Stimulated activated CD4-positive, alpha-beta T cell treated with anti-CD3 and anti-CD28 coated beads, TNF-alpha, amount 100 ng/mL, for 4 hours (primary cell): ENCODE measurements at places on chromosomes 11 and 22.

- no peak for DNase-seq
Observed at GRCh38 chr11:59510941-59511589, at the start of gene OR4D9. OR4D9 (plus strand) TSS chr11:59511539; CDS start chr11:59514913, 3,374 bp downstream.

- no peak for DNase-seq
Observed at GRCh38 chr11:111741751-111742150, 24.4 kb downstream of the PPP2R1B start.

GRCh38 chr22:24976442-24977218, 24.1 kb downstream of the KIAA1671 start:
- no peak for DNase-seq

DNA sequence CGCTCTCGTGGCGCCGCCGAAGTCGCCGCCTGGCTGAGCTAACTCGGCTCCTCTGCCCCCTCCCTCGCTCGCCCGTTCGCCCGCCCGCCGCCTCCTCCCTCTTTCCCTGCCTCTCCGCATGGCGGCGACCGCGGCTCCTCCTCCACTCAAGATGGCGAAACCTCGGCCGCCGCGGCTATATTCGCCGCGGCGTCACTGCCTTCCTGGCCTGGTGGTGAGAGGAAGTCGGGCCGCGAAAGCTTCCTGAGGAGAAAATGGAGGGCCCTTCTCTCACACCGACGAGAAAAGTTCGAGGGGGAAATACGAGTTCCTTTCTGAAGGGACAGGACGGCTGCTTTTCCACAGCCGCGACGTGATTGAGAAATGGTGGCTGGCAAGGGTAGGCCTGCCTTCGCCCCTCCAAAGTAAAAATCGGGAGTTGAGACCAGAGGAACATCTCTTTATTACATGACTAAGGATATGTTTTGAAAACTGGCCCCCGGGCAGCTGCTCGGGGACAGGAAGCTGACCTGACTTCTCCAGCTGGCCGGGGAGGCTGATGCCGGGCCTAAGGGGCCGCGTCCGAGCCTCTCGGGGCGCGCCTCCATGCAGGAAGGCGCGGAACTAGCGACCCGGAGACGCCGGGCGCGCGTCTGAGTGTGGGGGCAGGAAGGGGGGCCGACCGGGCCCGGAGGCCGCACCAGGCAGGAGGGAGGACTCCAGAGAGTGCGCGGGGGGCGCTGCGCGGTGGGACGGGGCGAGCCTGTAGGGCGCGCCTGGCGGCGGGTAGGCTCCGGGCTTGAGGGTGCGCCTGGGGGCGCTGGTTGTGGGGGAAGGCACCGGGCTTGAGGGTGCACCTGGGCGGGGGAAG, at the start of gene DDX6:
DDX6 (minus strand) TSS at position 54 of the 850 bp plus-strand sequence. CDS start 4,913 bp downstream, outside the sequence.
- peak; percentile 84 for DNase-seq

- DNase-seq = no peak
Observed at GRCh38 chr11:118663902-118664301, 15.5 kb downstream of the TREH start.

- DNase-seq = no peak
Observed at GRCh38 chr11:69981119-69981784, 96.9 kb upstream of the ANO1 start.

DNA sequence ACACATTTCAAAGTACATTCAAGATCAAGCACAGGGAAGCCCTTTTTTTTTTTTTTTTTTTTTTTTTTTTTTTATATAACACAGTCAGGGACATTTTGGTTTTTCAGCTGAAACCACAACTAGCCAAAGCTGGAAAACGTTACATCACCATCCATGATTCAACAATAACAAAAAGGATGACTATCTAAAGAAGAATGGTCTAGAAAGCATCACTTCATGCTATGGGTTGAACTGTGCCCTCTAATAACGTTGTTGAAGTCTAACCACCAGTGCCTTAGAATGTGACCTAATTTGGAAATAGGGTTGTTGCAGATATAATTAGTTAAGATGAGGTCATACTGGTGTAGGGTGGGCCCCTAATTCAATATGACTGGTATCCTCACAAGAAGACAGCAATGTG, 46.6 kb downstream of the MTMR2 start:
- no peak for DNase-seq

DNA sequence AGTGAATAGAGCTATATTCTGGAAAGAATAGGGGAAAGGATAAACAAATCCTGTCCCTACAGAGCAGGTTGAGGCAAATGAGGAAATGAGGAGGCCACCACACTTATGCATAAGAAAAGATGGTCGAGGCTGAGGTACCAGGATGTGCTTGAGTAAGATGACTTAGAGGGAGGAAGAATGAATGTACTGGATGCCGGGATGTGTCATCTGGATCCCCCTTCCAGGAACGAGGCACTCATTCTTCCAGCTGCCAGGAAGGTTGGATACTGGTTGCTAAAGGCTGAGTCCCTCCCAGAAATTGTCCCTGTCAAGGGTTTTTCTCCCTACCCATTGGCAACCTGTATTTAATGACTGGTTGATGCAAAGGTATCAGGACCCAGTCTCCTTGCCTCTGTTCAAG, 31.1 kb upstream of the SYT9 start:
- DNase-seq = no peak

DNA sequence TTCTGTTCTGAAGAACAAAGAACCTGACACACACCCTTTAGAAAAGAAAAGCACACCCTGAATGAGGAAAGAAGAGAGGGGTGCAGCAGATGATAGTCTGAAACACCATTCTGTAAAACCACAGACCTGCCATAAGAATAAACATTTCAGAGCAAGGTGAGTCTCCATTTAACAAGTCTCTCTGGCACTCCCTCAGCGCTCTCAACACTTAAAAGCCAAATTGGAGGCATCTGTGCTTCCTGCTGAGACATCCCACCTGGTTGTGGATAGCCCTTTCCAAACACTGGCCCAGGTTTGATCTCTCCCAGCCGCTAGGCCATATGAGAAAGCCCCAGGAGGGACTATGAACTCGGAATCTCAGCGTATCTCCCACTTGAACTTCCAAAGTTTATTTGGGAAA, 36.3 kb downstream of the ETS1 start:
- DNase-seq = no peak

DNA sequence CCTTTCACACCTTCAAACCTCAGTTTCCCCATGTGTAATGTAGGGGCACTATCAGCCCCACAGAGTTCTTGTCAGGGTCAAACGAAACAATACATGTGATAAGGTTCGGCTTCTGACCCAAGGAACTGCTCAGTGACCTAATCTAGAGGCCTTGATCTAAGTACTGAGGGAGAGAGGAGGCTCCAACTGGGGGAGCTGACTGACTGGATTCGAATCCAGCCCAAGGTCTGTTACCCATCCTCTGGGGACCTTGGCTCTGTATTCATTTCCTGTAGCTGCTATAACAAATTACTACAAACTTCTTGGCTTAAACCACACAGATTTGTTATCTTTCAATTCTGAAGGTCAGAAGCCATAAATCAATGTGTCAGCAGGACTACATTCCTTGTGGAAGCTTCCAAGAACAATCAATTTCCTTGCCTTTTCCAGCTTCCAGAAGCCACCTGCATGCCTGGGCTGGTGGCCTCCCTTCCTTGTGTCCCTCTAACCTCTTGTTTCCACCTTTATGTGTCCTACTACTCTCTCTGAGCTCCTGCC, 10.7 kb upstream of the ANAPC15 start:
- DNase-seq = no peak

DNA sequence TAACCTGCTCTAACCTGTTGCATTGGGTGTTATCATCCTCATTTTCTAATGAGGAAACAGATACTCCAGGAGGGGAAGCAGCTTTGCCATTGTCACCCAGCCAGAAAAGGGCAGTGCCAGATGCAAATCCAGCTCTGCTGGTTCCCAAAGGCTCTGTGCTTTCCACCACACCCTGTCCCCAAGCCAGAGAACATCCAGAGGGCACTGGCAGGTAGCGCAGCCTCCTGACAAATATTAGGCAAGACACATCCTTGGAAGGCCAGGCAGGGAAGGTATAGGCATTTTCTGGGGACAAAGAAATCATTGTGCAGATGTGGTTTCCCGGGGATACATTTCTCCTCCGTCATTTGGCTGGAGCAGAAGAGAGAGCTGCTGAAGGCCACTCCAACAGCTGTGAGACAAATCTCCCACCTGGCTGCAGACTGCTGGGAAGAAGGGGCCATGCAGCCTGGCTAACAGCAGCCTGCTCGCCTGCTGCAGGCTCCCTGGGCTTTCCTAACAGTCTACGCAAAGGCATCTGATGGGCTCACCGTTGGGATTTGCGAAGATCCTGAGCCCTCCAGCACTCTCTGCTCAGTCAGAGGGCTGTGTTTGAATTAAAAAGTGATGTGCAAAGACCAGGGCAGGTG, 93.9 kb upstream of the PITPNB start:
- DNase-seq = no peak

DNA sequence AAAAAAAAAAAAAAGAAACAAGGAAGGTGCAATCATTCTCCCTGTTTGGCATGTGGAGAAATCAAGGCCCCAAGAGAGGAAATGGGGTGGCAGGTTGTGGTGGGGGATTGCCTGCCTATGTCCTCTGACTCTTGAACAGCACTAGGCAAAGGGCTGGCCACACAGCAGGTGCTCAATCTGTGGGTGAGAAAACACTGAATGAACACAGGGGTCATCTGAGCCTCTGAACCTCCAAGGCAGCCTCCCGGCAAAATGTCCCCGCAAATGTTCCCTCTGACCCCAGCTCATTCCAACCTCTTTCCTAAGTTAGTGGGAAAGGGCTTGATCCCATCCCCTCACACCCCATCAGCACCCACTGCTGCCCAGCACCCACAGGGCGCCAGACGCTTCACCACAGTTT, 4.6 kb downstream of the PLA2G6 start:
- DNase-seq = no peak

DNA sequence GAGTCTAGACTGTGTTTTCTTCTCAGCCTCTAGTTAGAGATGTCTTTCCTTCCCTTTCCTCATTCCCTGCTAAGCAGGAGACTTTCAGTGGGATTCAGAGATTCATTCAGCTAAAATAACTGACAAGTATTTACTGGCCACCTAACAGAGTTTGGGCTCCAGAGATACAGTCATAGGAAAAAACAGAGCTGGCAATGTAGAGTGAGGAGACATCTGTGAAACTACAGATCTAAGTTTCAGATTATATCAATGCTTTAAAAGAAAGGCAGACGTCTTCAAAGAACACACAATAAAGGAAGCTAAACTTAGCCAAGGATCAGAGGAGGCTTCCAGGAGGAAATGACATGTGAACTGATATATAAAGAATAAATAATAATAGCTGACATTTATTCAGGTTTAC, 355.6 kb upstream of the DDI1 start:
- DNase-seq = no peak

DNA sequence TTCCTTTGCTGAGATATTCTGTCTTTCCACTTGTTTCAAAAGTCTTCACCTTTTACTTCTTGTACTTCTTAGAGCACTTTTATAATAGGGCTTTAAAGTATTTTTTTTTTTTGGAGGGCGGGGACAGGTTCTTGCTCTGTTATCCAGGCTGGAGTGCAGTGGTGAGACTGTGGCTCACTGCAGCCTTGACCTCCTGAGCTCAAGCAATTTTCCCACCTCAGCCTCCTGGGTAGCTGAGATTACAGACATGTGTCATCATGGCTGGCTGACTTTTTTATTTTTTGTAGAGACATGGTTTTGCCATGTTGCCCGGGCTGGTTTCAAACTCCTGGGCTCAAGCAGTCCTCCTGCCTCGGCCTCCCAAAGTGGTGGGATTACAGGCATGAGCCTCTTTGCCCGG, 57.9 kb downstream of the DYNC2H1 start:
- no peak for DNase-seq

DNA sequence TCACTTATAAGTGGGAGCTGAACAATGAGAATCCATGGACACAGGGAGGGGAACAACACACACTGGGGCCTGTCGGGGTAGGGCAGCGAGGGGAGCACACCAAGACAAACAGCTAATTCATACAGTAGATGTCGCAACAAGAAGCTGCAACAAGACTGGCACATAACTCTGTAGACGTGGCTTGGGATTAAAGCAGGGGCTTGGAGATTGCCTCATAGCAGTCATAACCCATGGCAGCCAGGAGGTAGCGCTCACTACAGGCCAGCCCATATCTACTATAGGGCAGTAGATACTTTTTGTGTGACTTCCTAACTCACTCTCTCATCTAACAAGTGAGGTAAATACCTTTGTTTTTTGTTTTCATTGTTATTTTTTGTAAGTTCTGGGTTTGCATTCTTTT, 1.7 kb upstream of the OR9G4 start:
- DNase-seq = no peak

GRCh38 chr11:3949125-3949524, 93.7 kb downstream of the STIM1 start:
- no peak for DNase-seq

DNA sequence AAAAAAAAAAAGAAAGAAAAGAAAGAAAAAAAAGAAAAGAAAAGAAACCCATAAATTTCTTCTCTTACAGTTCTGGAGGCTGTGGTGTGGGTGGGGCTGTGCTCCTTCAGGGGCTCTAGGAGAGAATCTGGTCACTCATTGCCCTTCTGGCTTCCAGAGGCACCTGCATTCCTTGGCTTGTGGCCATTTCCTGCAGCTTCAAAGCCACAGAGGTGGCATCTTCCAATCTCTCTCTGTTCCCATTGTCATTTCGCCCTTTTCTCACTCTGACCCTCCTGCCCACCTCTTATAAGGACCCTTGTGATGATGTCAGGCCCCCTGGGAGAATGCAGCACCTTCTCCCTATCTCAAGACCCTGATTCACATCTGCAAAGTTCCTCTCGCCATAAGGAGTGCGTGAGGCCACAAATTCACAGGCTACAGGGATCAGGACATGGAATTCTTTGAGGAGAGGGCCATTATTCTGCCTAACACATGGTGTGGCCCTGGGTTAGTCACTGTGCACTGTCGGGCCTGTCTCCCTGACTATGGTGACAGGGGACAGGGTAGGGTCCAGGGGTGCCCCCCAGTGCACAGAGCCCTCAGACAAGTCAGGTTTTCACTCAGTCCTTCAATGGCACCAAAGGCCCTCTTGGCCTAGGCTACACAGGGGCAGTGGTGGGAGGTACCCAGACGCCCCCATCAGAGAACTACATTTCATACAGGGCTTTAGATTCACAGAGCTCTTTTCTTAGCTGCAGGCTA, 38.6 kb upstream of the PRR5 start:
- no peak for DNase-seq

DNA sequence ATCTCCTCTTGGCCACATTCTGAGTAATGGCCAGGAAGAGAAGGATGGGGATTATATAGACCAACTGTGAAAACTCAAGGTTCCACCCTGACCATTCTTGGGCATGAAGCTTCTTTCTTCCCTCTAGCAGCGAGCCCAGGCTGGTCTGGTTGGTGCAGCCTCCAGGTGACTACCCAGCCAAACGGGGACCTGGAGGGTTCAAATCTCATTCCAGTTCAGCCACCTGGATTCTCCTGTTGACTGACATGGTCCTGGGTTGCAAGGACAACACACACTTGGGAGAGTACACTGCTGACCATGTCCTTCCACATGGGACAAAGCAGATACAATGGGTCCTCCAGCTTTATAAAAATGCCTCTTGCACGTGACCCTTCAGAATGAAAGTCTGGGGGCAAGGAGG, 67.0 kb downstream of the SHANK2 start:
- no peak for DNase-seq
